ENCODE measurements at places on chromosomes 5 and 9.
A peak's percentile ranks its signal among the peaks of the same experiment; 100 is the strongest.

- no peak for DNase-seq
Measured at GRCh38 chr9:69222970-69223369, 48.9 kb downstream of the TJP2 start.

- DNase-seq: no peak
Measured at GRCh38 chr9:19720377-19720776, 68.5 kb downstream of the SLC24A2 start.

GRCh38 chr9:73643379-73644013 lies 491.8 kb downstream of the ANXA1 start:
- DNase-seq: peak; percentile 96

DNA sequence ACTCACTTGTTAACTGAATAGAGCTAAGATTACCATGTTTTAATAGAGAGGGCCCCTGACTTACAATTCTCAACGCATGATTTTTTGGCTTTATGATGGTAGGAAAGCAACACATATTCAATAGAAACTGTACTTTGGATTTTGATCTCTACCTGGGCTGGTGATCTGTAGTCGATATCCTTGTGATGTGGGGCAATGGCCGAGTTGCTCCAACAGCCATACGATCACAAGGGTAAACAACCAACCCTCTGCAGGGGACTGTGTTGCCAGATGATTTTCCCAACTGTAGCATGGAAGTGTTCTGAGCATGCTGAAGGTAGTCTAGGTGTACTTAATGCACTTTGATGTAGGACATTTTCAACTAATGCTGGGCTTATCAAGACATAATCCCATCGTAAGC lies 36.5 kb downstream of the NSUN2 start:
- DNase-seq: no peak

DNA sequence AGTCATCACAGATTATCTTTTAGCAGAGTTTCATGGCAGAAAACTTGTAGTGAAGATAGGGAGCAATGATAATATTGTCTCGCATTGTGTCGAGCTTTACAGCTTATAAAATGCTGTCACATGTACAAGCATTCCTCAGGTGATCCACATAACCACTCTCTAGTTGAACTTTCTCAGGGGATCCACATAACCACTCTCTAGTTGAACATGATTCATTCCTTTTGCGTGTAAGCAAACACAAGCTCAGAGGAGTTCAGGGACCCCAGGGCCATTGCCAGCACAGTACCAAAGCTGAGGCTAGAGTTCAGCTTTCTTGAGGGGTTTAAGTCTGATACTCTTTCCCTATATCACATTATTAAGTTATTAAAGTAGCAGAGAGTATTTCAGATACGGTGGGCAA lies 86.7 kb downstream of the CDH6 start:
- no peak for DNase-seq

GRCh38 chr9:95506678-95507463 lies 9.9 kb downstream of the PTCH1 start:
- DNase-seq: no peak

GRCh38 chr5:142063878-142064331 lies 44.7 kb upstream of the NDFIP1 start:
- no peak for DNase-seq

GRCh38 chr5:81914696-81915095 lies 57.1 kb upstream of the ATG10 start:
- no peak for DNase-seq

DNA sequence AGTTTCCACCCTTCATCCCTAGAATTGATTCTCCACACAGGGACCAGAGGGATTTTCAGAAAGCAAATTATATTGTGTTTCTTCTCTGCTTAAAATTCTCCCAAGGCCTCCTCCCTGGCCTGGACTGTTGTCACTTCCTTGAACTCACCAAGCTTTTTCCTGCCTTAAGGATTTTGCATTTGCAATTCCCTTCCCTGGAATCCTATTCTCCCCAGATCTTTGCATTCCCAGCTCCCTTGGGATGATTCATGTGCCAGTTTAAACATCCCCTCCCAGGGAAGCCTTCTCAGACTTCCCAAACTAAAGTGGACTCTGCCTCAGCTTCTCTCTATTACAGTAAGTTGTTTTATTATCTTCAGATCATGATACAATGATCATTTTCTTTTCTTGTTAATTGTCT lies 35.2 kb upstream of the PDE8B start:
- no peak for DNase-seq

GRCh38 chr5:15183520-15183919 lies 311.9 kb upstream of the ANKH start:
- DNase-seq: no peak

DNA sequence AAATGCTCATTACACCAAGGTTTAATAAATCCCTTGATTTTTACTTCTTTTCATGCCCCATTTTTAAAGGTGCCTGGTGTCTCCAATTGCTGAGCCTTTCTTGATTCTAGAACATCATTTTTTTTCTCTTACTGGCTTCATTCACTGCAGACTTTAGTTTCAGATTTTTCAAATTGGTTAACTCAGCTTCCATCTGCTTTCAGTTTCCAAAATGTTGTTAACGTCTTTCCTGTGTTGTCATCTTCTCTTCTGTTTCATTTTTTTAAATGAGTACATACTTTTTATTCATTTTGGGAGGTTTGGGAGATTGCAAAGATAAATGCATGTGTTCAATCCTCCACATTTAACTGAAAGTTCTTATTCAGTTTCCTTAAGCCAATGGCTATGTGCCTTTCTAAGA lies 126.4 kb upstream of the CCNG1 start:
- DNase-seq: no peak

GRCh38 chr5:172528440-172528839 lies 74.1 kb upstream of the SH3PXD2B start:
- DNase-seq: no peak

GRCh38 chr9:113299800-113300292 lies 3.3 kb downstream of the RNF183 start:
- DNase-seq: no peak

- DNase-seq: no peak
Measured at GRCh38 chr9:101791533-101791932, 53.1 kb upstream of the GRIN3A start.

- no peak for DNase-seq
Measured at GRCh38 chr9:36214571-36214970, 23.9 kb downstream of the CLTA start.

DNA sequence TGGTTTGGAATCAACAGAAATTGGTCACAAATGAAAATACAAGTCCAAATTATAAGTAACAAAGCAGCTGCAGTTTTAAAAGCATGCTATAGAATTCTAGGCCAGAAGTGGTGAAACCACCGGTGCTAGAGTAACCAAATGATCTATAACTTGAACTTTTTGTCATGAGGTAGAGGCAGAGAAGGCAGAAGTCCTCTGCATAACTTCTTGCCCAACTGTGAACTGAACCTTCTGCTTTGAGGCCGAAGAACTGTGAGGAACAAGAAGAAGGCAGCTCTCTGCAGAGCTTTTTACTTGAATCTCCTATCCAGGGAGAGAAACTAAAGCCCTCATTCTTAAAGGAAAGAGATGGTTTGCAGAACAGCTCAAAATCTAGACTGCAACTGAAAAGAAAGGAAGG lies 36.2 kb upstream of the TENT2 start:
- no peak for DNase-seq

- DNase-seq: no peak
Measured at GRCh38 chr5:18607570-18607969, 973.3 kb downstream of the TAF11L14 start.

DNA sequence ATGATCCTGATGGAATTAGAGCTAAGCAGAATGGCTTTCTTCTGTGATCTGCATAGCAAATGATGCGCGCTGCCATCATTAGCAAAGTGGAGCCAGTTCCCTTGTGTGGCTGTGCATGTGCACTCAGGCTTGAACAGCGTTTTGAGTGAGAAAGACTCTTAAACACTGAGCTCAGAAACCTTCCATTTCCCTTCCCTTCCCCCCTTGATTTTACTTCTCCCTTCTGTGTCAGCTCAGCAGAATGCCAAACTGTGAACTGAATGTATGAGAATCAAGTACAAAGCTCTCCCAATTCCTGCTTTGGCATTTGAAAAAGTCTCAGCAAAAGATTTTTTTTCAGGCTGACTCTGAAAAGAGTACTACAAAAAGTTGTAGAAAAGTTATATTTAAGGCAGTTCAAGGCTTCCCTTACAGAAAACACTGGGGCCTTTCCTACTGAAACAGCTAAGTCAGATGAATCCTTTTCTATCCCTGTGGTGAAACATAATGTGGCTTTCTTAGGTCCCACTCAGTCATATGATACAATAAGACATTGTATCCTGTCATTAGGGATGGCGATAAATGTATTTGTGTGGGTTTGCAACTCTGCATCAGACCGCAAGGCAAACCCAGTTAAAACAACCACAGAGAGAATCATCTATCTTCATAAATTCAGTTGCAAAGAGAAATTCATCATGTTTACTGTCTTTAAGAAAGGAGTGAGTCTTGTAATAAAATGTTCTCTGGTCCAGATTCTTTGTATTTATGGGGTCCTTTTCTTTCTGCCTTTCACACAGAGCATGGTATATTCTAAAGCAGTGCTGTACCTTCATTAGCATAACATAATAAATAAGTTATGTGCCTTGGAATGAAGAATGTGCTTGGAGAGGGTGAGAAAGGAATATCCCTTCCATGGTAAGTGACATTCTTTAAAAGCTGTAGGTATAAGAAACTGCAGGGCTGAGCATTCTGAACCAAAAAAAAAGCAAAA lies 222.6 kb downstream of the CAAP1 start:
- DNase-seq: peak; percentile 15

- DNase-seq: no peak
Measured at GRCh38 chr9:120438836-120439546, 141.0 kb downstream of the CDK5RAP2 start.

DNA sequence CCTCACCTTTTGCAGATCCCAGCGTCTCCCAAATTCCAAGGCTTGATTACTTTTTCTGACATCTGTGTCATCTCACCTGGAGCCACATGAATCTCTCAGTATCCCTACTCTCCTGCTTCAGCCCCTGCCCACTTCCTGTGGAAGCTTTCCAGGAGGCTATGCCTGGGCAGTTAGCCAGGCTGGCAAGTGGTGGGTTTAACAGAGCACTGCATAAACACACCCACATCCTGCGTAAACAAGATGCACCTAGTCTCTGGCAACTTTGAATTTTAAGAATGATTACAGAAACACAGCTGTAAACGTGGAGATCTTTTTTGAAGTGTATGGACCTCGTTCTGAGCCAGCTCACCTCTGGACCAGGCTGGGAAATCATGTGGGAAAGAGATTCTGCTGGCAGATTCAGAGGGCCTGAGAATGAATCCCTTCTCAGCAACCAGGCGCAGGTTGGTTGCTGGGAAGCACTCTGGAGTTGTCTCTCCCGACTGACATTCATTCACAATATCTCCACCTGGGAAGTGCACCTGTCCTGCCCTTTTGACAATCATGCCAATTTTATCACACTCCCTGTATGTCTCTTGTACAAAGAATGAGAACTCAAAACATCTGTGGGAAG lies 55.7 kb upstream of the FANCC start:
- DNase-seq: no peak

DNA sequence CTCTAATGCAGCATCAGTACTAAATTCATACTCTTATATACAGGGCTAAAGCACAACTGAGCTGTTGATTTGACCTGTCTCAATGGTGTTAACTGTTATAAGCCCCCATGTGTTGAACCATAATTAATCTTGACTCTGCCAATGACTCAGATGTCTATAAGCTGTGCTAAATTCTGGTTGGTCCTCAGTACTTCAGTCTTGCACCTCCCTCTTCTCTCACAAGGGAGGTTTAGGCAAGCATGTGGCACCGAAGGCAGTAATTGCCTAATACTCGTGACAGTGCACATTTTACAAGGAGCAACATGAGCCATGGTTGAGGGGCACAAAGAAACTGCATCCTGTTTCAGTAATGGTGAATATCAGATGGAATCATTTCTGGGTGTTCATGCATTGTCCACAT lies 255.9 kb downstream of the TRPM3 start:
- no peak for DNase-seq

DNA sequence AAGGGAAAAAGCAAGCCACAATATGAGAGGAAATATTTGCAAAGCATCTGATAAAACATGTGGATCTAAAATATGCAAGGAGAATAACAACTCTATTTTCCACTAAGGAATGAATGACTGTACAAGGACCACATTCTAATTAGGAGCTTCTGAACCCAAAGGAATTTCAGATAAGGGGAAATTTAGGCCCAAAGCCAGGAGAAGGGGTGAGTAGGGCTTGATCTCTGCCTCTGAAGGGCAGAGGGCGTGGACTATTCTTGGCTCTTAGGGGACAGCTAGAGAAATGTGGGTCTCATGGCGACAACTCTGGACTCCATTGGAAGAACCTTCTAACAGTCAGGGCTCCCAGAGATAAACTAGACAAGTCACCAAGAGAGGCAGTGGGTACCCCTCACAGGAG lies 132.7 kb upstream of the GABRP start:
- no peak for DNase-seq

- no peak for DNase-seq
Measured at GRCh38 chr9:77769246-77769645, 121.1 kb upstream of the GNA14 start.

DNA sequence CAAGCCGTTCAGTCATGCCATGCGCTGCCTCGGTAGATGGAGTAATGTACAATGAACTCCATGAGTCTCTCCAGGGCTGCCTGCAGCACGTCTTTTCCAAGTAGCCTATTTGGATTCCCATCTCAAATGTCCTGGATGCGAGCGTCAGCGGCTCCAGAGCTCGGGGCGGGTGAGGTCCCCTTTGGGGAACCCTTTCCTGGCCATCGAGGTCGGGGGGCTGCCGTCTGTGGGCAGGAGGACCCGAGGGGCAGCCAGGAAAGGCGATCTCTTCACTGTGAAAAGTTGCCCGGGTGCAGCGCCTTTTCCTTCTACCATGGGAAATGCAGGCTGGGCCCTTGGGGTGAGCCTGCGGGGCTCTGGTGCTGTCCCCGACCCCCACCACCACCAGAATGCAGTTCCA lies 36.9 kb upstream of the FCN2 start:
- no peak for DNase-seq

- no peak for DNase-seq
Measured at GRCh38 chr5:97044052-97044451, 98.4 kb downstream of the LIX1 start.

- DNase-seq: no peak
Measured at GRCh38 chr5:160290751-160291150, 21.6 kb downstream of the CCNJL start.

- no peak for DNase-seq
Measured at GRCh38 chr5:158591301-158591863, 508.3 kb downstream of the EBF1 start.

GRCh38 chr5:67047160-67047559 lies 149.4 kb downstream of the CD180 start:
- DNase-seq: no peak

- no peak for DNase-seq
Measured at GRCh38 chr5:146993876-146994530, 115.4 kb upstream of the PPP2R2B start.

DNA sequence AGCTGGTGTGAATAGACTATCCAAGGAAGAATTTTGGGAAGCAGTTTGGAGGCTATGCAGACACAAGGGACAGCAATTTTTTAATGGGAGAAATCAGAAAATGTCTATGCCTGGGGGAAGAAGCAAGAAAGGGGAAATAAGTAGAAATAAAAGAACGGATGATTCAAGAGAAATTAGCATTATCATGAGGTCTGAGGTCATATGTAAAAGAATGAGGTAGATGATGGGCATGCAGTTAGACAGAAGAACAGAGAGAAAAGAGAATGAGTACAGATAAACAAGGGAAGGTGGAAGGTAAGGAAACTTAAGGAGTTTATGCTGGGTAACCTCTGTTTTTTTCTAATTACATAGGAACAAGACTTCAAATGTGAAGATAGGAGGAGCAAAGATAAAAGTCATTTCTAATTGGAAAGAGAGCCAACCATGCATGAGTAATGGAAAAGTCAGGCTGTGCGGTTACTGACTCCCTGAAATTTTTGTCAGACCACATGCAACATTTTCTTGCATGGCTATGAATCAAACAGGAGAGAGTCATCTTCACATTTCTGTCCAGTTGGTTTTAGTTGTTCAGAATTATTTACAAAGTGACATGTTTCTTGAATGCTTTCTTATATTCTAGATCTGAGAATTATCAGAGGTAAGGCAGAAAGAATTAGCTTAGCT lies 101.0 kb upstream of the PIK3R1 start:
- peak; percentile 55 for DNase-seq
